ENCODE measurements at places on chromosomes 6 and 20. TPM values are rescaled to one million over a fixed set of nuclear protein-coding genes. Genes with fewer than 3 reads are reported as not detected.

DNA sequence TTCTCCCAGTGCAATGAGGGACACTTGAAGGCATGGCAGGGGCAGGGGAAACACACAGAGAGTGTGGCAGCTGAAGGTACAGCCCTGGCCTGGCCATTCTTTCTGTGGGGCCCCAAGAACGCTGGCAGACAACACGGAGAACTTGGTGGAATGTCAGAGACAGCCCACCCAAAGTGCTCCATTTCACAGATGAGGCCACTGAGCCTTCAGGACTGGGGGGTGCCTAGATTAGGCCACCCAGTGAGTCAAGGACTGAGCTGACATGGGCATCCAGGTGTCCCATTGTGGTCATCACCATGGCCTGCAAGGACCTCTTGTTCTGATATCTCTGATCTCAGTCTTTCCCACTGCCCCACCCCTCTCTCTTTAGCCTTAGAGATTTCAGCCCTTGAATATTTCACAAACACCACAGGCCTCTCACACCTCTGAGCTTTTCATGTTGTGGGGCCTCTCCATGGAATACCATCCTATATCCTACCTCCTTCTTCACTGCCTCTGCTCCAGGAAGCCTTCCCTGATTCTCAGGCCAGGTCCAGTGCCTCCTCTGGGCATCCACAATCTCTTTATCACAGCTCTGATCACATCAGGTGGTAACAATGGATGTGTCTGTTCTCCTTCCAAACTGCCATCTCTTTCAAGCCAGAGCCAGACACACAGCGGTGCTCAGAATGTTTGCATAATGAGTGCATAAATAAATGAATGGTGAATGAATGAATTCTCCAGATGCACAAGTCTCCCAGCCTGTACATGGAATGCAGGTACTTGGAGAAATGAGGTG, 2.0 kb upstream of the RSPO4 start:
- DNase-seq: no peak

DNA sequence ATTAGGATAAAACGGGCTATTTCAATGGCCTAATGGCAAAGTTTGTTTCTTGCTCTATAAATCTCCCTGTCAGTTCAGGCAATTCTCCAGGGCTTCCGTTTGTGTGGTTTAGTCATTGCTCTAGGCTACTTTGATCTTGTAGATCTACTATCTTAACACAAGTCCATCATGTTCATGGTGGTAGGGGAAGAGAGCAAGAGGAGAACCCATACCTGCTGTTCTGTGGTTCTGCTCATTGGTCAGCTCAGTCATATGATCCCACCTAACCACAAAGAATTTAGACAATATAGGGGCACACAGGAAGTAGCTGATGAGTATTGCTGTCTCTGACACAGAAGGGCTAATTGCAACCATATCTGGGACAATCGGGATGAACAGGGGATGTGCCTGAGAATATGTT, 4.9 kb upstream of the DEK start:
- no peak for DNase-seq

DNA sequence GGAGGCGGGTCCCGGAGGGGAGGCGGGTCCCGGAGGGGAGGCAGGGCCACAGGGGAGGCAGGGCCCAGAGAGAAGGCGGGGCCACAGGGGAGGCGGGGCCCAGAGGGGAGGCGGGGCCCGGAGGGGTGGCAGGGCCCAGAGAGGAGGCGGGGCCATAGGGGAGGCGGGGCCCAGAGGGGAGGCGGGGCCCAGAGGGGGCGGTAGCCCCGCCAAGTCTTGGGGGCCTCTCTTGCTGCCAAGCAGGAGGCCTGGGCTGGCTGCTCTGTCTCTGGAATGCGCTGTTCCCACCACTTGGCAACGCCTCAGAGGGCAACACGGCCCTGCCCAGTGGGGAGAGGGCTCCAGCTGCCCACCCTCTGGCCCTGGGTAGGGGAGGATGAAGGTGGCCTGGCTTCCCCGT, 80.5 kb downstream of the YTHDF1 start:
- no peak for DNase-seq

Gene NKX2-4
- not detected for total RNA-seq

Gene HLA-G
- total RNA-seq: not detected

Gene RGS19
- 15.0 TPM for total RNA-seq

Gene TFEB
- 4.6 TPM for total RNA-seq

- no peak for DNase-seq
Measured at GRCh38 chr6:11762794-11763459, 15.7 kb downstream of the ADTRP start.

DNA sequence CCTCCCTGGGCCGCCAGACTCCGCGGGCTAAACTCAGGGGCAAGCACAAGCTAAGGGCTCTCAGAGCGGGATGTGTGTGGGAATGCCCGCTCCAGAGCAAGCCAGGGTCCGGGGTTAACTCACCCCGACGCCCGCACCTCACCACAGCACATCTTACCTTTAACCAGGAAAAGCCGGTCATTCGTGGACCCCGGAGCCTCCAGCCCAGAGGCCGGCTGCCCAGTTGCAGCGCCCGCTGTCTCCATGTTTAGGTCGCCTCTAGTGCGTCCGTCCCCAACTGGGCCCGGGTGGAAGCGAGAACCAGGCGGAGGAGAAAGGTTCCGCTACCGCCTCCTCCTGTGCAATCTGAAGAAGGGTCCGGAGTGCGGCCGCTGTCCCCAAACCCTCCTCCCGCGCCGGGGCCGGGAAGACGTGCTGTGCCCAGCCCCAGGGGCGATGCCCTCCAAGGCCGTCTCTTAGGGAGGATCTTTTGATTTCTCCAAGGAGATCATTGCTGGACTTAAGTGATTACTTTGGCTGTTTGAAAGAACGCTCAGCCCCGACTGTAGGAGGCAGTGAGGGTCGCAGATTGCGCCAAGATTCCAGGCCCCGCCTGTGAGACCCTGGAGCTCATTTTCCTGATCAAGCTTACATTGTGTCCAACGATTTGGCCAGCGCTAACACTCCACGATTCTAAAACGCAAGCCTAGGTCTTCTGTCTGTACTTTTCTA, at the start of gene TMEM242:
Gene TMEM242 (minus strand): TSS at position 265 of the 711 bp plus-strand sequence. CDS start 20 bp downstream, at position 245.
- DNase-seq: peak; percentile 84

Gene PRPF6
- 47.9 TPM for total RNA-seq

DNA sequence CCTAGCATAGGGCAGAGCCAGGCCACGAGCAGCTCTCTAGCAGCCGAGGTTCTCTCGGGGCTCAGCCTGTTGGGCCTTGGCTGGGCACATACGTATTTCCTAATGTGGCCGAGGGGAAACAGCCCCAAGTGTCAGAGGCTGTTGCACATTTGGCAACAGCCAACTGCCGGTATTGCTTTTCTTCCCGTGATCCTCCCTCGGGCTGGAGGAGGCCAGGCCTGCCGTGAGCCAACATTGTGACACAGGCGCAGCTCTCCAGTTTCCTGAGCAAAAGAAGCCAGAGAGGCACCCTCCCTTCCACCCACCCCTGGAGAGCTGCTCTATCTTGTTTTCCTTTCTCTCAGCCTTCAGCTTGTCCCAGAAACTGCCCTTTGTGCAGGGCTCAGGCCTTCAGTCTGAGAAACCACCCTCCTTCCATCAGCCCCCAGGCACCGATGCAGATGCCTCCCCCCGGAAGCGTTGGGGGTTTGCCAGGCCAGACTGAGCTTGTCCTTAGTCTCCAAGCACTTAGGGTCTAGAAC, 5.1 kb upstream of the BPI start:
- no peak for DNase-seq

DNA sequence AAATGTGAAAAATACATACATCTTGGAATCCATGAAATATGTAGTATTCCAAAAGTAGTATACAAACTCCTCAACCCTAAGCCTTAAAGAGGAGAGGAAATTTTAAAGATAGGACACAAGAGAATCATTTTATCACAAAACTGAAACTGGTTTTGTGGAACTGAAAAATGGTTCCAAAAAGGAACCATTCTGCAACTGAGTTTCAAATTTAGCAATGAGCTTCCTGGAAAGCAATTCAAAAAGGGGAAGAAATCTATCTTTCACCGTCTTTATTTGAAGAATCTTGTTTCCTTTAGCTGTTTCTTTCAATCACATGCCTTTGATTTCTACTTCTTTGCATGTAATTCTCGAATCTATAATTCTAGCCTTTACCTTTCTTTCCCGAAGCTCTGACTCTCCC, 32.2 kb upstream of the LAMP5 start:
- no peak for DNase-seq

DNA sequence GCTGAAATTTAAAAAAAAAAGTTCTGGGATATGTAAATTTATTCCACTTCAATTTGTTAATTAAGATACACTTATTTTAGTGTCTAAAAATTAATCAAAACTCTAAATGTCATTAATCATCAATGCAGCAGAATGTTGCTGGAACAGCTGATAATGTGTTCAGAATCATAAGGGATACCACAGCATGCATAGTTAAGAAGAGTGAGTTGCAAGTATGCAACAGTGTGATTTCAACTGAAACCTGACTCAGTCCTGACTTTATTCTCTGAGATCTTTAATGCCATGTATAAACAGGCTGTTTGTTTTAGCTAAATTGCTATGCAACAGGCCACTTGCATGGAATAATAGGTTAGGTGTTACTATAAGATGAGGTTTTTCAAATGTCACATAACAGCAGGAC, 1.4 kb downstream of the GRIK2 start:
- no peak for DNase-seq

- no peak for DNase-seq
Measured at GRCh38 chr6:43297644-43298564, at the start of gene SLC22A7. Gene SLC22A7 (plus strand): TSS chr6:43298260. CDS start chr6:43298359, 99 bp downstream.

DNA sequence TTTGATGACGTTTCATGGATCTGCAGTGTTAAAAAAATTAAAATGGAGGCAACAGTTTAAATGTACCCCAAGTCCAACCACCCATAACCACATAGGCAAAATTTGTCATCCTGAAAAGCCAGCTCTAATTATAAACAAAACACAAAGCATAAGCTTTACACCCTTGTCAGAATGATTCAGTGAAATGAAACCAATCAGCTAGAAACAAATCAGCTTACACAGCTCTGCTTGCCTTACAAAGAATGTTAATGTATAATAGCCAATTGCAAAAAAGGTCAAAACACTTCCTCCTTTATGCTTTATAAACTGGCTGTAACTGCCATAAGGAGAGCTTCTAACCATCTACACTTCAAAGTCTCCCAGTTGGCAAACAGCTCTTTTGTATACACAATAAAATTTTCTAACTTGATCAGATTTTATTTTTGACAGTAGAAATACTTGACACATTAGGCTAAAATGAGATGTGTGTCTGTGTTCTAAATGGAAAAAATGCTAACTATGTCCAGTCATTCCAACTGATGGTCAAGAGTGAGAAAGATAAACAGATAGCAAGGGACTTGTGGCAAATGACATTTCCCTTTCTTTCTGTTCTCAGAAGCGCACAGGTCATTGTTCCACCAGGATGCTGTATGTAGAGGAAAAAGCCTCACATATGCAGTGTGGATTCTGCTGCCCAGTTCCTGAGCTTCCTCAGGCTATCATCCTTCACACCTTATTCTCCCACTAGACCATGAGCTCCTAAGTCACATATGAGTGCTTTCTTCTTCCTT, 344.3 kb upstream of the ID4 start:
- DNase-seq: no peak

GRCh38 chr6:15276036-15276985, 30.4 kb downstream of the JARID2 start:
- no peak for DNase-seq

Gene GHRH
- not detected for total RNA-seq

Gene IL17A
- not detected for total RNA-seq

- no peak for DNase-seq
Measured at GRCh38 chr20:54598352-54598751, 123.0 kb downstream of the DOK5 start.

- DNase-seq: no peak
Measured at GRCh38 chr20:48292806-48293205, 507.5 kb upstream of the SULF2 start.

DNA sequence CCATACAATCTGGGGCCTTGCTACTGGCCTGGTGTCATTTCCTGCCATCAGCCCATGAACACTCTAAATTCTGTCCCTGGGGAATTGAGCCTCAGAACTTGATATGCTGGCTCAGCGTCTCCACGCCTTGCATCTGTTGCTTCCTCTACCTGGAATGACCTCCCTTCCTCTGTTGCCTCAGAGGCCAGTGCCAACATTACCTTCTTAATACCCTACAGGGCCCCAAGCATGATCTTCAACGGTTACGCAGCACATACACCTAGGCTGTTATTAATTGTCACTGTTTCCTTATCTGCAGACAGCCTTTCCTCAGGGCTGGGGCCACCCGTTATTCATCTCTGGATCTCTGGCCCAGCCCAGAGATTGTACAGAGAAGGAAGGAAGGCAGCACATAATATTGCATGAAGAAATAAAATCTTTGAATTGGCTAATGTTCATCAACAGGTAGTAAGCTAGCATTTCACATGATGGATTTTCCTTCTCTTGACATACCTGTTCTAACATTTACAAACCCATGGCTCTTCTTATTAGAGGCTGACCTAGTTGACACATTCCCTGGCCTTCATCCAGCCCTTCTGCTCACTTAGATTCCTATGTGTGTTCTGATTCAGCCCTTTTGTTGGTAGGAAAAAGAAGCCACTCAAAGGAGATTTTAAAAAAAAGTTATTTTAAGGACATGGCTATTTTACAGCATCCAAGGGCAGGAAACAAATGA, 8.4 kb upstream of the RNF182 start:
- no peak for DNase-seq

GRCh38 chr6:13338038-13338437, 9.7 kb upstream of the TBC1D7 start:
- DNase-seq: no peak

GRCh38 chr20:62676976-62677375, 31.7 kb upstream of the NTSR1 start:
- DNase-seq: no peak

GRCh38 chr20:20524756-20525155, 156.9 kb downstream of the INSM1 start:
- DNase-seq: no peak

Gene HLA-DRB5
- 0.20 TPM for total RNA-seq

Gene HTR1B
- total RNA-seq: 2.7 TPM

- DNase-seq: no peak
Measured at GRCh38 chr20:57397693-57398108, 6.5 kb downstream of the RBM38 start.

- DNase-seq: no peak
Measured at GRCh38 chr20:1637755-1638154, 17.9 kb upstream of the SIRPB1 start.

- DNase-seq: no peak
Measured at GRCh38 chr20:16243470-16243869, 329.8 kb downstream of the KIF16B start.

Gene UBE2C
- 179 TPM for total RNA-seq

DNA sequence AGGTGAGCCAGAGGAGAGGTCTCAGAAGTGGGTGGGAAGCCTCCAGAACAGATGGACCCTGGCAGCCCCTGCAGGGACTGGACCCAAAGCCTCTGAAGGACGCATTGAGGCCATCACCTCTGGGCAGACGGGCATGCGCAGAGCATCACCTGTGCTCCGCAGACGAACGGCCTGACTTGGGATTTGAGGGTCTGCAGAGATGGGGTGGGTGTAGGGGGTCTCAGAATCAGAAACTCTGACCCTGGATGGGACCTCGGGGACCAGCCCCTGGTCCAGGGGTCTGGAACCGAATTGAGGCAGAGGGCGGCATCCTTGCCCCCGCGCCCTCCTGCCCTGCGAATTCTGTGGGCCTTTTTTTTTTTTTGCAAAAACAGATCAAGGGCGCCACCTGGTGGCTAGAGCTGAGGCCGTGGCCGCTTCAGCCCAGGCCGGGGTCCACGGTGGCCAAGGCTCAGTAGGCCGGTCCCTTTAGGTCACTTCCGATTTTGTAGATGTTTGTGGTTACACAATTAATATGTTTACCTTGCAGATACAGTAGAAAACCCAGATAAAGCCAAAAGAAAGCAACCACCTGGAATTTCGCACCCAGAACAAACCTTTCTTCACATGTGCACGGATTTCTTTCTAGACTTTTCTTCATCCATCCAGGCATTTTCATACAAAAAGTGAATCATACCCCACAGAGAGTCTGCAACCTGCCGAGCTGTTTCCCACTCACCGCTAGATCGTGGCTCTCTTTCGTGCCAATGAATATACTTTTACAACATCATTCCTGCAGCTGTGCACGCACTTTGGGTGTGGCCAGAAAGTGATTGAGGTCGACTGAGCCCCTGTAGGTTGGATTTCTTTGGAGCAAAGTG, 25.9 kb downstream of the ZBP1 start:
- DNase-seq: peak; percentile 36

Measured in NCI-H460 (cell line).